ENCODE measurements at places on chromosomes 5 and 9. TPM values are rescaled to one million over a fixed set of nuclear protein-coding genes. Genes with fewer than 3 reads are reported as not detected.

GRCh38 chr9:72509053-72509452 is 12.4 kb upstream of the TMC1 start:
- no peak for DNase-seq
- H3K36me3 ChIP-seq, result no peaks in the 10 kb centered on the region
- H3K4me1 ChIP-seq, result peaks cover 2% of the 10 kb centered on the region
- no peak overlapping the region for H3K27ac ChIP-seq
- H3K27me3 ChIP-seq, result no peaks in the 10 kb centered on the region
- no peak overlapping the region for H3K4me3 ChIP-seq

DNA sequence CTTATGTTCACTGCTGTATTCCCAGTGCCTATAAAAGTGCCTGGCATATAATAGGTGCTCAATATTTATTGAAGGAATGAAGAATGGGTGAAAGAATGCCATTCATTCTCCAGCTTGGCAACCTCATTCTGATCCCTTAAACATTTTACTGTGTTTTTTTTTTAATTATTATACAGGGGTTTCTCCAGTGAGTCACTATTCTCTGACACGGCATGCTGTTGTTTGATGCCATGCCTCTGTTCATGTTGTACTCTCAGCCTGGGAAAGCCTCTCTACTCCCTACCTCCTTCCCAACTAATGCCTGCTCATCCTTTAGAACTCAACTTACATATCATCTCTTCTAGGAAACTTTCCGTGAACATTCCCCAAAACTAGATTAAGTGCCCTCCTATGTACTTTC is 70.2 kb upstream of the PHF24 start:
- no peaks in the 10 kb centered on the region for H3K4me1 ChIP-seq
- no peak overlapping the region for H3K4me3 ChIP-seq
- DNase-seq, result no peak

DNA sequence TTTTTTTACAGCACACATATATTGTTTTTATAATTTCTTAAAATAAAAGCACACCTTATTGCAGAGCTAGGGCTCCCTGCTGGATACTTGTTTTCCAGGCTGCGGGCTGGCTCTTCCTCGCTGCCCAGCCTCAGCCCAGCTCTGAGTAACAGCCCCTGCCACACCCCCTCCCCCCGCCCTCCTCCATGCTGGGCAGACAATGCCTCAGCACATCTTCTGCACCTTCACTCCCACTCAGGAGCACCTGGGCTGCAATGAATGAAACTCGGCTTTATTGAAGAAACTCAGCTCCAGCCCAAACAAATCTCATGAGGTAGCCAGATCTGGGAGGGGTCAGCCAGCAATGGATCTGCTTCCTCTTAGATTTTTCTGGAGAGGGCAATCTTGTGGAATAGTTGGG is 9.5 kb downstream of the IL9 start:
- no peak for DNase-seq
- H3K27ac ChIP-seq, result no peak overlapping the region
- H3K27me3 ChIP-seq, result peaks cover 6% of the 10 kb centered on the region
- H3K36me3 ChIP-seq, result no peaks in the 10 kb centered on the region
- no peak overlapping the region for H3K4me3 ChIP-seq

DNA sequence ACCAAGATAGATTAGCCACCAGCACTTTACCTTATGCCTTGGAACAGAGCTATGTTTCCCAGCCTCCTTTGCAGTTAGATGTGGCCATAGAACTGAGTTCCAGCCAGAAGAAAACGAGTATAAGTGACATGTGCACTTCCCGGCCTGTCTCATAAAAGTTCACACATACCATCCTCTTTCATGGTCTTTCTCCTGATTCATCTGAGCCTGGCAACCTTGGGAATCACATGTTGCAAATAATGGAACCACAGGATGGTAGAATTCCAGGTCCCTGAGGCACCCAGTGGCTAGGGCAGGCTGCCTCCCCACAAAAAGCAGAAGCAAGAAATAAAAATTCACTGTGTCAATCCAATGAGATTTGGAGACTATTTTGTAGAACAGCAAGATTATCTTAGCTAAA is 128.1 kb downstream of the PDE4D start:
- H3K27me3 ChIP-seq, result peaks cover 48% of the 10 kb centered on the region
- peaks cover 2% of the 10 kb centered on the region for H3K4me1 ChIP-seq
- no peak overlapping the region for H3K27ac ChIP-seq
- H3K36me3 ChIP-seq, result no peaks in the 10 kb centered on the region
- no peak overlapping the region for H3K4me3 ChIP-seq

GRCh38 chr5:88390096-88390441 is 121.4 kb upstream of the TMEM161B start:
- H3K36me3 ChIP-seq, result no peaks in the 10 kb centered on the region
- H3K4me1 ChIP-seq, result no peaks in the 10 kb centered on the region
- H3K27me3 ChIP-seq, result no peaks in the 10 kb centered on the region
- H3K27ac ChIP-seq, result no peak overlapping the region
- no peak for DNase-seq

GRCh38 chr9:5402217-5402616 is 35.5 kb downstream of the PLGRKT start:
- no peak overlapping the region for H3K4me3 ChIP-seq
- DNase-seq, result no peak
- no peak overlapping the region for H3K27ac ChIP-seq
- H3K4me1 ChIP-seq, result peaks cover 6% of the 10 kb centered on the region

DNA sequence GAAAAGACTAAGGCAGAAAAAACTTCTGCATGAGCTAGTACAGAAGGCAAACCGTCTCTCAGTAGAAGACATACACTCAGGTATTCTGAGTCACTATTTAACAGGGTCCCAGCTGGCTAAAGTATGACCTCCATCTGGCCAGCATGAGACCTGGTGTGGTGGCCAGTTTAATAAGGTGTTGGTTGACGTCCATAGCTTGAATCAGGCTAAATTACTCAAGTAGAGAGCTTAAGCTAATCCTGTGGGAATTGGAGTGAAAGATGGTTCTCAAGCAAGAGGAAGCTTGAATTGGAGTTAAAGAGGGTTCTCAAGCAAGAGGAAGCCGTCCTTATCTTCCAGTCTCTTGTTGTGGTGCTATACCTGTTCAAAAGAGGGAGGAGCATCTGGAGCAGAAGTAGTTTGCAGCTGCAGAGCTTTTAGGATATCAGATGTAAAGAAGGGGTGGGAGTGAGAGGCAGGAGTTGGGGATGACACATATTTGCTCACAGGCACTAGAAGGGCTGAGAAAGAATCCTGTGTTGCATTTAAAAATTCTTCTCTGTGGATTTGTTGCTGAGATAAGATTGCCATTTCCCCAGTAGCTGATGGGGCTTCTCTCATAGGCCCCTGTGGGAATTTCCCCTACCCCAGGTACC is 136.1 kb upstream of the RUSC2 start:
- peaks cover 9% of the 10 kb centered on the region for H3K27me3 ChIP-seq
- no peak overlapping the region for H3K4me3 ChIP-seq
- no peaks in the 10 kb centered on the region for H3K36me3 ChIP-seq
- H3K4me1 ChIP-seq, result no peaks in the 10 kb centered on the region
- no peak overlapping the region for H3K27ac ChIP-seq
- no peak for DNase-seq

DNA sequence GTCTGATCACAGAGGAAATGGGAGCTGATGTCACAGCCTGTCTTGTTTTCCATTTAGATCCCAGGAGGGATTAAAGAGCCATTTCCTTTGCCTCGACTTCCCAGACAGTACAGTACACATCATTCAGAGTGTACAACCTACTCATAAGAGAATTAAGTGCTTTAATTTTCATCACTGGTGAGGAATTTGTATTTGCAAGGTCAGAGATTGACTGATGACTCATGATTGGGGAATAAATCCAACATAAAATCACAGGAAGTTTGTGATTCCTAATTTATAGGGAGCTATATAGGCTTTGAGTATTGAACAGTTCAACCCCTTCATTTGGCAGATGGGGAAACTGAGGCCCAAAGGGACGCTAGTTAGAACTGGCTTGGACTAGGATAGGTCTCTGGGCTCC is 4.1 kb upstream of the TOMM5 start:
- H3K36me3 ChIP-seq, result peaks cover 3% of the 10 kb centered on the region
- peaks cover 27% of the 10 kb centered on the region for H3K27me3 ChIP-seq
- peaks cover 12% of the 10 kb centered on the region for H3K4me1 ChIP-seq
- DNase-seq, result no peak

- no peak overlapping the region for H3K27ac ChIP-seq
- no peak overlapping the region for H3K4me3 ChIP-seq
- peaks cover 2% of the 10 kb centered on the region for H3K36me3 ChIP-seq
- peaks cover 3% of the 10 kb centered on the region for H3K27me3 ChIP-seq
- peaks cover 1% of the 10 kb centered on the region for H3K4me1 ChIP-seq
Observed at GRCh38 chr9:111840442-111840841, 45.7 kb upstream of the SHOC1 start.

GRCh38 chr5:112552216-112552615 is 133.1 kb upstream of the EPB41L4A start:
- no peak for DNase-seq
- no peaks in the 10 kb centered on the region for H3K4me1 ChIP-seq
- H3K27me3 ChIP-seq, result peaks cover 7% of the 10 kb centered on the region

GRCh38 chr9:114081441-114082016 is 3.4 kb upstream of the AMBP start:
- H3K27ac ChIP-seq, result no peak overlapping the region
- H3K4me1 ChIP-seq, result no peaks in the 10 kb centered on the region
- no peaks in the 10 kb centered on the region for H3K27me3 ChIP-seq
- no peak overlapping the region for H3K4me3 ChIP-seq

- H3K36me3 ChIP-seq, result peaks cover 22% of the 10 kb centered on the region
- DNase-seq, result no peak
- no peaks in the 10 kb centered on the region for H3K27me3 ChIP-seq
Observed at GRCh38 chr5:37090781-37091180, 158.4 kb downstream of the CPLANE1 start.

DNA sequence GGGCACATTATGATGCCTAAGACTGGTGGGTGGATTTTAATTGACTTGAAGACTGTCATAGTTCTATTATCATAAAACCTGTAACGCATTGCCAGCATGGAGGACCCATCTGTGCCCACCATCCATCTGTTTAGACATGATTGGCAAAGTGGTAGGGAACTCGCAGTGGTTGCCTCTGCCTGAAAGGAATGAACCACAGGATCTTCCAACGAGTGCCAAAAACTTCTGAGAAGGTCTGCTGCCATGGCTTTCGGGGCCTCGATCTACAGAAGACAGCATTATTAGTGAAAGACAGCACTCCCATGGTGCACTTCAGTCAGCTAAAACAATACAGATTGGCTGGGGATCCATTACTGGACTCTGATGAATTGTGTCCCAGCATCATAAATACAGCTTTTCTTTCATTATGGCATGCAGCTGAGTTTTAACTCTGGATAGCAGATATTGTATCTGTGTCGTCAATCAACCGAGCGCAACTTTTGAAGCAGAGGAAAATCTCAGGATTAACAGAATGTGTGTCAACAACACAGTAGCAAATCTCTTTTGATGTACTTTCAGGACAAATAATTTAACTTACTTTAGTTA is 74.3 kb downstream of the ZDHHC21 start:
- H3K4me3 ChIP-seq, result no peak overlapping the region
- no peaks in the 10 kb centered on the region for H3K4me1 ChIP-seq
- no peaks in the 10 kb centered on the region for H3K27me3 ChIP-seq
- no peak for DNase-seq
- H3K36me3 ChIP-seq, result no peaks in the 10 kb centered on the region
- H3K27ac ChIP-seq, result no peak overlapping the region

- H3K27ac ChIP-seq, result no peak overlapping the region
- H3K4me1 ChIP-seq, result peaks cover 3% of the 10 kb centered on the region
- peaks cover 48% of the 10 kb centered on the region for H3K27me3 ChIP-seq
- no peaks in the 10 kb centered on the region for H3K36me3 ChIP-seq
Observed at GRCh38 chr5:947626-948471, 55.2 kb downstream of the TRIP13 start.

GRCh38 chr5:1004461-1005248 is 3.9 kb upstream of the NKD2 start:
- peaks cover 1% of the 10 kb centered on the region for H3K36me3 ChIP-seq
- no peak overlapping the region for H3K27ac ChIP-seq
- DNase-seq, result peak; percentile 59
- H3K4me3 ChIP-seq, result peak overlapping the region; percentile 58
- H3K4me1 ChIP-seq, result peaks cover 12% of the 10 kb centered on the region

- H3K36me3 ChIP-seq, result peaks cover 11% of the 10 kb centered on the region
- no peaks in the 10 kb centered on the region for H3K27me3 ChIP-seq
- H3K4me3 ChIP-seq, result peak overlapping the region; percentile 77
Observed at GRCh38 chr9:126376311-126377175, 49.9 kb downstream of the MVB12B start.

DNA sequence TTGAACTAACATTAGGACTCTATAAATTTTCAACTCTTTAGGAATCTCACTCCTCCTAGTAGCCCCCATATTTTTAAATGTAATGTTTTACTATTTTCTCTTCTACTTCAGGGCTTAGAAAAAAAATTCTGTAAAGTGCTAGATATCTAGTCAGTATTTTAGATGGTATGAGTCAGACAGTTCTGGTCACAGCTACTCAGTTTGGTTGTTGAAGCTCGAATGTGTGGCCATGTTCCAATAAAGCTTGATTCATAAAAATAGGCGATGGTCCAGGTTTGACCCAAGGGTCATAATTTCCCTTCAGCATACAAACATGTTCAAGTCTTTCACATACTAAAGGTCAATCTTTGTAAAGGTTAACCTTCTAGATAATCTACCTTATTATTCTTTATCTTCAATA is 566.0 kb upstream of the CDH18 start:
- no peak overlapping the region for H3K27ac ChIP-seq
- H3K27me3 ChIP-seq, result no peaks in the 10 kb centered on the region
- H3K4me1 ChIP-seq, result no peaks in the 10 kb centered on the region
- H3K36me3 ChIP-seq, result no peaks in the 10 kb centered on the region
- H3K4me3 ChIP-seq, result no peak overlapping the region

- peaks cover 5% of the 10 kb centered on the region for H3K27me3 ChIP-seq
- peaks cover 13% of the 10 kb centered on the region for H3K4me1 ChIP-seq
- no peak for DNase-seq
- H3K27ac ChIP-seq, result no peak overlapping the region
- H3K36me3 ChIP-seq, result peaks cover 1% of the 10 kb centered on the region
Observed at GRCh38 chr5:55570026-55570425, 35.3 kb upstream of the PLPP1 start.

DNA sequence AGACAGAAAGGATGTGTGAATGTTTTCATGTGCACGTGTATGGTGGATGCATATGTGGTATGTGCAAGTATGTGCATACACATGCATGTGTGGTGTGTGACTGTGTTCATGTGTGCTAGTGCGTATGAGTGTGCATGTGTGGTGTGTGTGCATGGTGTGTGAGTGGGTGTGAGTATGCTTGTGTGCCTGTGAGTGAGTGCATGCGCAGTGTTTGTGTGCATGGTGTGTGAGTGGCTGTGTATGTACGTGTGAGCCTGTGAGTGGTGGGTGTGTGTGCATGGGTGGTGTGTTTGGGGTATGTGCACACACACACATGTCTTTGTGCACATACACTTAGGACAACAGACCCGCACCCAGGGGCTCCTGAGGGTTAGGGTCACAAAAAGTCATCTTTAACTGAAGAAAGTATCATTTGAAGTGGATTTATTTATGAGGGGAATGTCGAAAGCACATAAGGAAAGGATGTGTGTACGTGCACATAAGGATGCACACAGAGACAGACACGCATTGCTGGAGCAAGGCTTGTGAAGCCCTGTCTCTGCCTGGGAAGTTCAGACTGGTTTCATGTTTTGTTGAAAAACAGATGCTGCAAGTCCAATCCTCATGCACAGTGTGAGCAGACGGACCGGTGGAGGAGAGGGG is 237.0 kb downstream of the SYK start:
- H3K27ac ChIP-seq, result peak overlapping the region; percentile 5
- H3K27me3 ChIP-seq, result no peaks in the 10 kb centered on the region

PRSS3 gene
- total RNA-seq, result not detected

SLC23A1 gene
- 1.3 TPM for total RNA-seq

GDNF gene
- total RNA-seq, result not detected

FANCG gene
- total RNA-seq, result 109 TPM

TMED7 gene
- 52.5 TPM for total RNA-seq

TERT gene
- total RNA-seq, result 0.36 TPM

RFESD gene
- 4.2 TPM for total RNA-seq

CCDC192 gene
- total RNA-seq, result not detected

BARHL1 gene
- total RNA-seq, result not detected

ANP32B gene
- 296 TPM for total RNA-seq

PCDHB16 gene
- total RNA-seq, result not detected

LRRTM2 gene
- total RNA-seq, result 0.06 TPM

AGXT2 gene
- total RNA-seq, result not detected

Data from activated naive CD8-positive, alpha-beta T cell treated with anti-CD3 and anti-CD28 coated beads, Interleukin-2, amount 10 ng/mL, durations not matched to agents 7 days and 5 days (primary cell).